Vagina (tissue), 2 donors: ENCODE measurements at places on chromosomes 7 and 10. TPM values are rescaled to one million over a fixed set of nuclear protein-coding genes. Genes with fewer than 3 reads are reported as not detected.

- DNase-seq = peak; percentile 25
Observed at GRCh38 chr10:29600821-29601220, 34.0 kb downstream of the SVIL start.

DNA sequence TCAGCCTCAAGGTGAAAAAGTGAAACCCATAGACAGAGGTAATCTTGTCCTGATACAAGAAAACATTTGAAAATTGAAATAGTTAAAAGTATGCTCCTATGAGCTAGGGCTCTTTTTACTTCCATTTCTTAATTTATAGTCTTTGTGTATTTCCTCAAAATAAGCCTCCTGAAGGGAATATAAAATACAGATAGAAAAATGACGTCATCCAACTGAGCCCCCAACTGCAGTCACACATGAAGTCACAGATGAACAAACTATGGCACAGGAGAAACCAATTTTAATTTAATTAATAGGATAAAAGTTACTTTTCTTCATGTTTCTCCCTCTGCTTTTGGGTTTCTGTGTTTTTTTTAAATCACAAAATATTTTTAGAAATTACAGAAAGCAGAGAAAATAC, 280.3 kb downstream of the HTR7 start:
- DNase-seq = no peak

DNA sequence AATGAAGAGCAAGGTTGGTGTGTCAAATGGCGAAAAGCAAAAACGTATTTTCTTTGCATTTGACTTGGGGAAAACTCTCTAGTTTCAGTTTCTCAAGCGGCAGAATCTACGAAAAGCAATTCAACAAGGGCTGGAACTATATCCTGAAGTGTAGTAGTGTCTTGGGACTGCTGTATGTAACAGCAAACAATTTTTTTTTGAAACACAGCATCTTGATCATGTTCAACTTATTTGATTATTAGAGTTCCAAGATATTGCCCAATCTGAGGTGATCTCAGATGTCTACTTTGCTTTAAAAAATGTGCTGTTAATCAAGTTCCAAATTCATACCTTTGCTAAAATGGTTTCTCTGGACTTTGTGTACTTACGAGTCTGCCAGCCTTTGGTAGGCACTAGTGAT, 120.6 kb downstream of the ZWINT start:
- DNase-seq = no peak

DNA sequence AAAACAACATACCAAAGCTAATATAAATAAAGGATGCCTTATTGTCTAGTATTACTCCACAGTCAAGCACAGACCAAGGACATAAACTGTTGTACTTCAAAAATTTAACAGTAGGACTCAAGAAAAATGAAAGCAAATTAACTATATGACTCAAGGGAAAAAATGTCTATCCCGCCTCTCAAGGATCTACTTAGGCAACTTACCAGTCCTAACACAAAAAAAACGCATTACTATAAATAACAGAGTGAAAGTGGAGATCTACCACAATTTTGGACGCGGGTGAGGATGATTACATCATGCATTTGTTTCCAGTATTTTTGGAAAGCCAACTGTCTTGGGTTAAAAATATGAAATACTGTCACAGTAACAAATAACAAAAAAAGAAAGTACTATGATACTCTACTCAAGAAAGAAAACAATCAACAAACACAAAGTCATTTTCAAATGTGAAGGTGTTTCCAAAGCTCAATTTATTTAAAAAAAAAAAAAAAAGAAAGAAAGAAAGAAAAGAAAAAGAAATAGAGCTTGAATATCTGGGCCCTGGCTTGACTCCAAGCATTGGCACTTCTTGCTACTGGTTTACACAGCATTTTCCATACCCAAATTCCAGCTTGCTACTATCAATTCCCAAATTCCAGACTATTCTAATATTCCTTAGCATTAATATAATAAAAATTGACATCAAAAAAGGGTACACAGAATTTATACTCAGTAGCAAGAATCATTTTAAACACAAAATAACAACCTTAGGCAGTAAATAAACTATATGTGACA, 99.4 kb downstream of the RSU1 start:
- no peak for DNase-seq

DNA sequence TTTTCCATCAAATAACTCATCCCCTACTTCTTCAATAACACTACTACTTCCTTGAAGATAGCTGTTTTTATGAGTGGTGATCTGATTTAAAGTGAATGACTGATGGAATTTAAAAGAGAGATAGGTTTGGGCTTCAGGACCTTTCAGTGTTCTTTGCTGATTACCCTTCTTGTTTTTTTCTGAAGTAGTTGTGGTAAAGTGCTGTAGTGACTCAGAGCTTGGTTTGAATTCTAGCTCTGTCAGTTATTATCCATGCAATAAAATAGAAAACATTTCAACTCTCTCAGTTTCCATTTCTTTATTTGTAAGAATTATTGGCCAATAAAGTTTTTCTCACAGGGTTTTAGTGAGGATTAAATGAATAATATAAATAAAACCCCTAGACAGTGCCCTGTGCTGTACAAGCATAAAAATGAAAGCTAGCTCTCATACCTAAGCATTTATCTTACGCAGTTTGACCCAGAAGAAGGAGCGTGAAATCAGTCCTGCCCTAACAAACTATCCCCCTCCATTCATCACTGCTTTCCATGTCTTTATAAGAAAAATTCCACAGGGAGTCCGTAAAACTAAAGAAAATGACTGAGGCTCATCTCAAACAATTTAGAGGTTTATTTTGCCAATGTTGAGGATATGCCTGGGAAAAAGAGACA, 25.1 kb upstream of the AKAP9 start:
- no peak for DNase-seq

DNA sequence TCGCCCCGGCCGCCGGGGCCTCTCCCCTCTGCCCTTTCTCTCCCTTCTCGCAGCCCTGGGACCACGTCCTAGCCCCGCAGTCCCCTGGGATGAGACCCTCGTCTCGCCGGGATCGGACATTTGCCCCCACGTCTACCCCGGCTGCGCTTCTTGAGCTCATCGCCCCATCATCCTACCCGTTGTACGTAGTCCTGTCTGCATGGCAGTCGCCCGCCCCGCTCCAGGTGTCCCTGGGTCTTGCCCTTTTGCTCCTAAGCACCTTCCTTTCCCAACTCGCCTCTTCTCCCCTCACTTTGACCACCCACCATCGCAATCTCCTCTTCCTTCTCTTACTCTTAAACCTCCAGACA, 582 bp downstream of the TPST1 start:
- peak; percentile 85 for DNase-seq

Gene AEBP1
- total RNA-seq = 321 TPM

Gene GPR158
- 0.49 TPM for total RNA-seq

Gene TAS2R3
- 1.5 TPM for total RNA-seq
